CD4-positive, alpha-beta T cell treated with Interleukin-6 for 4 hours (primary cell): ENCODE measurements at places on chromosomes 16 and 17.

DNA sequence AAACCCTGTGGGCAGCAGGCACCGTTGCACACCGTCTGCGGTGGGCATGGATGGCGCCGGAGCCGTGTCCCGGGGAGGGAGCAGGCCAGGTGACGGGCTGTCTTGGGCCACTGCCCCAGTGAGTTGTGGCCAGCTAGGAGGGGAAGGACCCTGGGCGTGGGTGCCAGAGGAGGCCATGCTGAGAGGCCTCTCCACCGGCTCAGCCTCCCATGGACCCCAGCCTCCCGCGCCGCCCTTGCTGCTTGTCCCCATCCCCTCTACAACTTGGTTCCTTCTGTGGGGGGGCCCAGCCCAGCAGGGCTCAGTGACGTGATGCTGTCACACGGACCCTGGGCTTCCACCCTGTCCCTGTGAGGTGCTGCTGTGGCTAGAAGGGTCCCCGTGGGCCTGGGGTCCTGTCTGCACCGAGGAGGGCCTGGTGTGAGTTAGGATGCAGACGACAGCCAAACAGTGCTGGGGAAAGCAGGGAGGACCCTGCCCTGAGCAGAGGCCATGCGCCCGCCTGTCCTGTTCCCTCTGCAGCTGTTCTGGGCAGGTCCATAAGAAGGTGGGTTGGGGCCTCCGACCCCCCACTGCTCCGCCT, 11.3 kb downstream of the UBE2I start:
- no peak for DNase-seq

GRCh38 chr17:37188157-37188556, 187.6 kb upstream of the C17orf78 start:
- no peak for DNase-seq

- no peak for DNase-seq
These were observed 12.2 kb upstream of the MRPS23 start for GRCh38 chr17:57861790-57862693.

DNA sequence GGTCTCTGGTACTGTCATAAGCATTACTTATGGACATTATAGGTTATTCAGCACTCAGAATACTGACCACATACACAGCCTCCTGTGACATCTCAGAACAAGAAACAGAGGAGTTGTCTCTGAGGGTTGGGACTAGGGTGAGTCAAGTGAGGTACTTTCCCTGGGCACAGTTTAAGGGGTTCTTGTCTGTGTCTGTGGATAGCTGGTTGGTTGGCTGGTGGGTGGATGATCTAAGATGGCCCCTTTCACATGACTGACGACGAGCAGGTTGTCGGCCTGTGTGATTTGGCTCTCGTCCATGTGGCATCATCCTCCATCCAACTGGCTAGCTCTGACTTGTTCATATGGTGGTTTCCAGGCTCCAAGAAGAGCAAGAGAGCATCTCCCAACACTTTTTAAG, 163.9 kb downstream of the PRKCB start:
- no peak for DNase-seq

DNA sequence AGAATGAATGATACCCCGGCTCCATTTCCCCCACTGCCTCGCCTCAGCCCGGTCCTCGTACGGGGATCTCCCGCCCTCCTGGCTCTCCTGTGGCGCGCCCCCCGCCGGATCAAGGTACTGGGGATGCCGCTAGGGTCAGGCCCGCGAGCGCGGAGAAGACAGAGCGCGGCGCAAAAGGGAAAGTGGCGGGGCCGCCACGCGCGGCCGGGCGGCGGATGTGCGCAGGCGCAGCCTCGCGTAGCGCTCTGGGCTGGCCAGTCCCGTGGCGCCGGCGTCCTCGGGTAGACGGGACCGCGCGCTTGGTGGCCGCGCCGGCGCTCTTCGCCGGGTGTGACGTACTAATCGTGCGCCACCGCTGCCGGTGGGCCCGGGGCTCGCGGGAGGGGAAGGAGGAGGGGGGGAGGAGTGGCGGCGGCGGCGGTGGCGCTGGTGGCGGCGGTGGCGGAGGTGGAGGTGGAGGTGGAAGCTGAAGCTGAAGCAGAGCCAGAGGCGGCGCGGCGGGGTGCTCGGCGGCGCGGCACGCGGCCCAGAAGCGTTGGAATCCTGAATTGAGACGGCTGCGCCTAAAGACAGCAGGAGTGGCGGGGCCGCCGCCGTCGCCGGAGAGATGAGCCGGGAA, at the start of gene SENP3:
TSS of gene SENP3 (plus strand) at position 331 of the 619 bp plus-strand sequence. CDS start 1,158 bp downstream, outside the sequence.
- DNase-seq: peak; percentile 92

DNA sequence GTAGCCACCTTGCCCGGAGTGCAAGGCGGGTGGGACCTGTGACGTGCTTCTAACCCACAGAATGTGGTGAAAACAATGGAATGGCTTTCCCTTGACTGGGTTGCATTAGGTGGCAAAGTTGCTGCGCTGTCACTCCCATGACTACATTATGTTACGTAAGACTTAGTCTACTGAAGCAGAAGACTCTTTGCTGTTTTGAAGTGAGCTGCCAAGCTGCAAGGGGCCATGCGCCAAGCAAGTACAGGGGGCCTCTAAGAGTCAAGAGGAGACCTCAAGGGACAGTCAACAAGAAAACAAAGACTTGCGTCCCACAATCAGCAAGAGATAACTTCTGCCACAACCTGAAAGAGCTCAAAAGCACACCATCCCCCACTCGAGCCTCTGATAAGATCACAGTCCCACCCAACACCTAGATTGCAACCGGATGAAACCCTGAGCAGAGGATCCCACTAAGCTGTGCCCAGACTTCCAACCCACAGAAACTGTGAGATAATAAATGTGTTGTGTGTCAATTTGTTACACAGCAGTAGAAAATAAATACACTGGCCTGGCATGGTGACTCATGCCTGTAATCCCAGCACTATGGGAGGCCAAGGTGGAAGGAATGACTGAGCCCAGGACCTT, 16.5 kb downstream of the ANKRD11 start:
- peak; percentile 31 for DNase-seq

- DNase-seq: no peak
These were observed 1.7 kb upstream of the MMP25 start for GRCh38 chr16:3044708-3045107.

GRCh38 chr16:83137326-83137781, 510.6 kb downstream of the CDH13 start:
- DNase-seq: no peak

DNA sequence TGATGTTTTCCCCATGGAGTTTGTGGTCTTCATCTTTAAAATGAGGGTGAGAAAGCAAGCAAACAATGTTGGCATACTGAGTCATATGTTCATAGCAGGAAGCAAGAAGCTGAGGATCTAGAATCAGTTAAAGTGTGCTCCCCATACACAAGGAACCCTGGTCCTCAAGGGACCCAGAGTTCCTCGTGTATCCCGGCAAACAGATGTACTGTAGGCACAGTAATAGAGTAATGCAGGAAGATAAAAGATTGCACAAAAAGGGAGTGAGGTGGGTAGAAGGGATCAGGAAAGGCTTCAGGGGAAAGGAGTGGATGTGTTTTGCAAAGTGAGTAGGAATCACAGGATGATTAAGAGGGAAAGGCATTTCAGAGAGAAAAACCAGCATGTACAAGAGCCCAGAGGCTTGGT, 412.3 kb upstream of the CDH11 start:
- DNase-seq: no peak

GRCh38 chr17:7714721-7715594, 2.6 kb upstream of the DNAH2 start:
- no peak for DNase-seq

- DNase-seq: no peak
These were observed 32.1 kb upstream of the CDC42EP4 start for GRCh38 chr17:73343739-73344454.

DNA sequence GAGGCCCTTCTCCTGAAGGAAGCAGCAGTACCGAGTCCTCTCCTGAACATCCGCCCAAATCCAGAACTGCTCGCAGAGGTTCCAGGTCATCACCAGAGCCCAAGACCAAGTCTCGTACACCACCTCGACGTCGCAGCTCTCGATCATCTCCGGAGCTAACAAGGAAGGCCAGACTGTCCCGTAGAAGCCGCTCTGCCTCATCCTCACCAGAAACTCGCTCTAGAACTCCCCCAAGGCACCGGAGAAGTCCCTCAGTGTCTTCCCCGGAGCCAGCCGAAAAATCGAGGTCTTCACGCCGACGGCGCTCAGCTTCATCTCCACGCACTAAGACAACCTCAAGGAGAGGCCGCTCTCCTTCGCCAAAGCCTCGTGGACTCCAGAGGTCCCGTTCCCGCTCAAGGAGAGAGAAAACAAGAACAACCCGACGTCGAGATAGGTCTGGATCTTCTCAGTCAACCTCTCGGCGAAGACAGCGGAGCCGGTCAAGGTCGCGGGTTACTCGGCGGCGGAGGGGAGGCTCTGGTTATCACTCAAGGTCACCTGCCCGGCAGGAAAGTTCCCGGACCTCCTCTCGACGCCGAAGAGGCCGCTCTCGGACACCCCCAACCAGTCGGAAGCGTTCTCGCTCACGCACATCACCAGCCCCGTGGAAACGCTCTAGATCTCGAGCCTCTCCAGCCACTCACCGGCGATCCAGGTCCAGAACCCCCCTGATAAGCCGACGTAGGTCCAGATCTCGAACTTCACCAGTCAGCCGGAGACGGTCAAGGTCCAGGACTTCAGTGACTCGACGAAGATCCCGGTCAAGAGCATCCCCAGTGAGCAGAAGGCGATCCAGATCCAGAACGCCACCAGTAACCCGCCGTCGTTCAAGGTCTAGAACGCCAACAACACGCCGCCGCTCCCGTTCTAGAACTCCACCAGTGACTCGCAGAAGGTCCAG, 11.3 kb downstream of the ELOB start:
- DNase-seq: no peak

DNA sequence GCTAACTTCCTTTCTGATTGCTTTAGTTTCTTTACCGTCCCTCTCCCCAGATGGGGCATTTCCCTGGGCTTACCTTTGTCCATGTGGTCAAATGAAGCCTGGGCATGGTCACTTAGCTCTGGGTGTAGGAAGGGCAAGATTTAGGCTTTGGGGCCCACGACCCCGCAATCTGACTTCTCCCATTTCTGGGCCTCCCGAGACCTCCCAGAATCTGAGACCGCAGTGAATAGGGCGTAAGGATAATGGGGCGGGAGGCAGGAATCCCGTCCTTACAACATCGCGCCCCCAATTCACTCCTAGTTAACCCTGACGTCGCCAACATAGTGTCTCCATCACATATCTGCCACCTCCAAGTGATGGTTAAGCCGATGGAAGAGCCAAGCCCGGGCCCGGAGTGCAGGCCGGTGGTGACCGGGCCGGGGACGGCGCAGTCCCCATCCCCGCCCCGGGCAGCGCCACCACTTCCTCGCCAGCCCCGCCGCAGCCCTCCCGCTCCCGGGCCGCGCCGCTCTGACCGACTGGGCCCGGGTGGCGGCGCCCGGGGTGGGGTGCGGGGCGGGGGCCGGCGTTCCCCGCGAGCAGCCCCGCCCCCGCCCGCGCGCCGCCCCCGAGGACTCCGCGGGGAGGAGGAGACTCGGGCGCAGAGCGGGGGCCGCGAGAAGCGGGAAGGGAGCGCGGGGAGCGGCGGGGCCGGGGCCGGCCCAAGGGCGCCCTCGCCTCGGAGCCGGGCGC, at the start of gene RHBDL3:
TSS of gene RHBDL3 (plus strand) at position 641 of the 732 bp plus-strand sequence. CDS start 358 bp downstream, outside the sequence.
- DNase-seq: peak; percentile 33

DNA sequence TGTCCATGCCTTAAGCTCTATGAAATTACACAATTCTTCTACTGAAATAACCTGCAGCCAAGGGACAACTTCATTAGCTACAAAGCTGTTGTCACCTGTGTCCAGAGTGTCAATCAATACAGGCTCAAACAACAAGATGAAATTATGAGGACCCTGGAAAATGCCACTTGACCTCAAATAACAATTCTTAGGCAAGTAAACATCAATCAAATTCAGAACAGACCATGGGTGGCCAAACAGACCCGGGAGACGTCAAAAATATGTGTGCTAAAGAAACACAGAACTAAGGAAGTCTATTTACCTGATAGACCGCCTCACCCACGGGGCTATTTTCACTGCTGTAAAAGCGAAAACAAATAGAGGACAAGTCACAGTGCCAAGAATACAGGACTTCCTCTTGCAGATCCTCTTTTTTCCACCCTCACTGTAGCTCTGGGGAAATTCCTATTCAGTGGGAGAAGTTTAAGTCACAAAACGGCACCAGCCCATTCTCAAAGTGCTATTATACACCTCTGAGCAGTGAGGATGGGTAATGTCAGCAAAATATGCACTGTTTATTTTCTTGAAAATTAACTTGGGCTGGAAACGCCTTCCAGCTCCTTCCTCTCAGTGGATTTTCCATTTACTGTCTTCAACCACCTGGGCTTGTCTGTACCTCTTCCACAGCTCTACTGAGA, 2.7 kb downstream of the LITAF start:
- DNase-seq: peak; percentile 37

DNA sequence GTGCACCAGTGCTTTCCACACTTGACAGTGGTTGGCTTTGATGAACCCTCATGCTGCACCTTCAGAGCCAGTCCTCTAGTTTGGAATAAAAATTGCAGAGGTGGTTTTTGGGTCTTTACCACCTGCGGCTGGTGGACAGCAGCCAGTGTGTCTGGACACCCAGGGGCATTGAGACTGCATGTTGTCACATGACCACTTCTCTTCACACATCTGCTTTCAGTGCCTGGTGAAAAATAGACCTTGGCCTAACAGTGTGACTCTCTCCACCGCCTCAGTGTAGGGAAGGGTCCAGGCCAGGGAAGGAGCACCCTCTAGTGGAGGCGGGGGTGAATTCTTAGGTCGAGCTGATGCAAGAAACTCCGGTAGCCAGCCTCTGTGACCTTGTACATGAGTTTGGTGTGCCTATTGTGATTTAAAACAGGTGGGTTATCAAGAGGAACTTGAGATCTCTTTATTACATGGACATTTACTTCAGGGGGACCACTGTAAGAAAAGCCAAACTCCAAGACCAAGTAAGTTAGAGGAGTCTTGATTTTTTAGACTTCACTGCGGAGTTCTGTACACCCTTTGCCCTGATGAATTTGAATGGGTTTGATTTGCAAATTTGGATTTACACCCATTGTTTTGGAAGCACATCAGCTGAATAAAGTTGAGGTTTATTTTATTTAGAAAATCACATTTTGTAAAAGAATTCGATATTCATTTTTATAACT, 17.9 kb downstream of the GOSR2 start:
- DNase-seq: peak; percentile 71

GRCh38 chr16:84547546-84548061, 43.1 kb upstream of the MEAK7 start:
- no peak for DNase-seq

- DNase-seq: no peak
These were observed 9.5 kb downstream of the ACSF3 start for GRCh38 chr16:89103156-89103555.

DNA sequence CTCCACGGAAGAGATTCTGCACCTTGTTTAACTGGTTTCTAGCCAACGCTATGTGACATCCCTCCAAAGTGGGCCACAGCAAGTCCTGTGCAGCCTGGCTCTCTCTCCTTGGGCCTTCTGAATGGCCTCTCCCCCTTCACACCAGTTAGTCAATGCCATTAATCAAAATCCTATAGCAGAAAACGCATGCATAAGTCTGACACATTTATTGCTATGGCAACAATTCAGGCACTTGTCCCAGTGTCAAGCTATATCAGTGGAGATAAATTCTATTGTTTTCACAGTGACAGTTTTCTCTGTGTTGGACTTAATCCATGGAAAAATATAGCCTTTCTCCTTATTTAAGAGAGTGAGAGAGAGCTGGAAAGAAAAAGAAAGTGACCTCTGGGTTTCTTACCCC, 87.2 kb upstream of the TOX3 start:
- no peak for DNase-seq
